ENCODE measurements at places on chromosomes 5 and 9.

DNA sequence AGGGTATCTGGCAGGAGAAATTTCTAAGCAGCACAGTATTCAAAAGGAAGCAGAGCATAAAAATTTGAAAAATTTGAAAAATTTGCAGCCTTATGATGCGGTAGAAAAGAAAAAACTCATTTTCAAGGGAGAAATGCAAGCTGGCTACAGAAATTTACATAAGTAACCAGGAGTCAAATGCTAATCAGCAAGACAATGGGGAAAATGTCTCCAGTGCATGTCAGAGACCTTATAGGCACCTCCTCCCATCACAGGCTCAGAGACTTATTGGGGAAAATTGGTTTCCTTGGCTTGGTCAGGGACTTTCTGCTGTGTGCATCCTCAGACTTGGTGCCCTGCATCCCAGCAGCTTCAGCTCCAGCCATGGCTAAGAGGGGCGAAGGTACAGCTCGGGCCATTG, 35.8 kb downstream of the IZUMO3 start:
- DNase-seq, result no peak

GRCh38 chr9:119255116-119255515, 114.1 kb downstream of the BRINP1 start:
- no peak for DNase-seq

DNA sequence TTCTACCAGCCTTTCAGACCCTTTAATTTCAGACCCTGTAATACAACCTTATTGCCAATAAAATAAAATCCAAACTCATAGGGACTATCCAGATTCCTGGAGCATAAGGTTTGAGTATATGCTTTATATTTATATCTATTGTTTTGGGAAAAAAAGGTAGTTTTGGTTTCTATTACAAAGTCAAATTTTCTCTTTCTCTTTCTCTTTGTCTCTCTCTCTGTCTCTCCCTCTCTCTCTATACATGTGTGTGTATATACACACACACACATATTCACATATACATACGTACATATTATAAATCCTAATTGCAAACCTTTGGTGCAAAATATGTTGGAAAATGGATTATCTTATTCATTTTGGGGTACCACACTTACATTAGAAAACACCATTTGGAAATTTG, 39.0 kb downstream of the TMEM232 start:
- no peak for DNase-seq

GRCh38 chr9:99721898-99722297, 99.8 kb upstream of the NR4A3 start:
- no peak for DNase-seq

DNA sequence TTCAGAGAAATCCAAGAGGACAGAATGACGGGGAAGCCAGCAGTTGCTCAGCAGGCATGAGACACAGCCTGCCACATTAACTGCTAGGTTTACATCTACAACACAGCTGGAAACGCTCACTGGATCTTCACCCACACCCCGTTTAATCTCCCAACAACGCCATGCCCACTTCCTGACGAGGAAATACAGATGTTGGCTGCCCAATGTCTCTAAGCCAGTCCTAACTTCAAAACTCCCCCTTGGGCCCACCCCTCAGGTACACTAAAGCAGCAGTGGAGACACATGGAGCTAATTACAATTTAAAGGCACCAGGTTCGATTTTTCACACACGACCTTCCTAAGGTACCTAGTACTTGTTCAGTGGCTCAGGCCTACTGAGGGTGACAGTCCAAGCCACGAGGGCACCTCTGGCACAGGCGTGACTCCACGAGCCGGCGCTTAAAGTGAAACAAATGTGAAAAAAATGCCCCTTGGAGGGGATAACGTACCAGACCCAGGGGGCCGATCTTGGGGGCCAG, 904 bp downstream of the RPL12 start:
- no peak for DNase-seq

- no peak for DNase-seq
Measured at GRCh38 chr5:105506692-105507277, 1944.2 kb upstream of the NUDT12 start.

All from HS-27A (cell line).